Right cardiac atrium (tissue), 5 donors: ENCODE measurements at places on chromosomes 6 and 20. TPM values are rescaled to one million over a fixed set of nuclear protein-coding genes. Genes with fewer than 3 reads are reported as not detected.

- no peak for DNase-seq
These were observed 7.5 kb upstream of the HINT3 start for GRCh38 chr6:125949069-125949468.

GRCh38 chr20:9509246-9509645, 5.1 kb upstream of the LAMP5 start:
- no peak for DNase-seq

DNA sequence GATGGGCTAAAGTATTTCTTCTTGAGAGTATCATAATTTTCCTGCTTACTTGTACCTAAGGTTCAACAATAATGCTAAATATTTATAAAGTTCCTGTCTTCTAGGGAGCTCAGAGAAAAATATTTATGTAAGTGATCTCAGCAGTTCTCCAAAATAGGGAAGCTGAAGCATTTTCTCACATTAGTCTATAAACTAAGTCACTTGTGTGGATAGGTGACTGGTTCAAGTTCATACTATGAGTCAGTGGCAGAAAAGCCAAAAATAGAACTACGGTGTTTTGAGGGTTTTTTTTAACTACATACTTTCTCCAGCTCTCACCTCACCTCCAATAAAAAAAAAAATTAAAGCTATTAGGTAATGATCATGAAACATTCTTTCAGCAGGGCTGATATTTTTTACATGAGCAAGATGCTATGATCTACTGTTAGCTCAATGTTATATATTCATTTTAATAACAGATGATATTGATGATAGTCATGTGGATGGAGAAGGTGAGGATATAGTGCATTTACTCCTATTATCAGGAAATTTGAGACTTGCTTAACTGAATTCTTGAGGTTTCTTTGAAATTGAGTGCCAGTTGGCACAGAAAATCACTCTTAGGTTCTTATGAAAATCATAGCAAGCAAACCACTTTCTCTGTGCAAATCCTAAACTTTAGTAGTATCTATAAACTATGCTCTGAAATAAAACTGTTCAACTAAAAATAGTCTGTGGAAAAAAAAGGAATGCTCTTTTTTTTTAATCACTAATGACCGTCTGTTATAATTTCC, 4.1 kb upstream of the MOXD1 start:
- no peak for DNase-seq

DNA sequence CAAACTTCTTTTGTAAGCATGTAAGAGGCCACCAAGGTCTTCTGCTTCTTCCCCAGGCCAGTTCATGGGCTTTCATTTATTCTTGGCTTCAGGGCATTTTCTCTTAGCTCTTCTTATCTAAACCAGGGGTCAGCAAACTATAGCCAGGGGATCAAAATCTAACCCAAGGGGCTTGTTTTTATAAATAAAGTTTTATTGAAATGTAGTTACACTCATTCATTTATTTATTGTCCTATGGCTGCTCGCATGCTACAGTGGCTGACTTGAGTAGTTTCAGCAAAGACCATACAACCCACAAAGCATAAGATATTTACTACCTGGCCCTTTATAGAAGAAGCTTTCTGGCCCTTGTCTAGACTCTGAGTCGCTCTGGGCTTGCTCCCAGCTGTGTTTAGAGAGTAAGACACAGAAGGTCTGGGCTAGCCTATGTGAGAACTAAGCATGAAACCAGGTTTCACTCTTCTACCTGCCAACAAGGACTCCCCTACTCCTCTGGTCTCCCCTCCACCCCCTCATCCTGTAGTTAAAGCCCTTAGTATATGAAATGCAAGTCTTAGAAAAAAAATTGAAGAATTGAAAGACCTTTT, 43.2 kb downstream of the KHDC1L start:
- DNase-seq = no peak

- no peak for DNase-seq
These were observed 783.0 kb downstream of the TENT5A start for GRCh38 chr6:80969439-80969838.

Gene ABHD16B
- total RNA-seq = not detected

Gene PRDM1
- 1.5 TPM for total RNA-seq
